ENCODE measurements at places on chromosomes 6 and 20.

GRCh38 chr6:15713325-15713724, 50.5 kb upstream of the DTNBP1 start:
- DNase-seq, result no peak

GRCh38 chr6:164322533-164322932, 908.0 kb downstream of the QKI start:
- no peak for DNase-seq

DNA sequence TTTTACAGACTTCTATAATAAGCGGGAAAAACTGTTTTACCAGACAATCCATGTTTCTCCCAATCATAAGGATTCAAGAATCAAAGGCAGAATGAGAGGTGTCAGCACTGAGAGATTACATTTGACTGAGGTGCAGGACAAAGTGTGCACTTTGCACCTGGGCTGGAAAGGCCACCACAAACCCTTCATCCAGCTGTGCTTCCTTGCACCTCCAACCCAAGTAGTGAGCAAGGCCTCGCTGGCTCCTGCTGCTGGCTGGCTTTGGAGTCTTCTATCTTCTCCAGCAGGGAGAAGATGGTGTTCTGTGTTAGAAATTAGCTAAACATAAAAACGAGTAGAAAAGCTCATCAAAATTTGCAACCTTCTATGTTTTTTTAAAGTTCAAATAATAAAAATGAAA, 77.7 kb downstream of the CHD6 start:
- DNase-seq, result no peak

GRCh38 chr20:56217829-56218228, 30.7 kb upstream of the MC3R start:
- no peak for DNase-seq

DNA sequence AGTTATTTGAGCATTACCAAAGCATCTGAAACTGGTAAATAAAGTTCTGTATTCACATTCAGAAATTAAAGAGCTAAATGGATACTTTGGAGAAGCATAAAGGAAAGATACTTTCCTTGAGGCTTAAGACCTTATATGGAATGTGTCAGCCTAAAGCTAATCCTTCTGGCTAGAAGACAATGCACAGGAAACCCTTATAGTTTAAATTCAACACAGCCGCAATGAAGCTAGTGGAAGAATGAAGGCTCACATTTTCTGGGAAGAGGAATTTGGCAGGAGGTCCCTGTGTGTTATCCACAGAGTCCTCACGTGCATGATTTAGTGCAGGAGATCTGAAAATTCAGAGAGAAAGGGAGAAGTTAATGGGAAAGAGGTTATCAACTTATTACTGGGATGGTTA, 21.5 kb upstream of the CHD6 start:
- DNase-seq, result no peak

Data from activated T-helper 9 cell treated with anti-CD3 and anti-CD28 coated beads, Interleukin-2, amount 50 U/mL, for 16 hours (primary cell).